ENCODE measurements at places on chromosomes 4 and X.

DNA sequence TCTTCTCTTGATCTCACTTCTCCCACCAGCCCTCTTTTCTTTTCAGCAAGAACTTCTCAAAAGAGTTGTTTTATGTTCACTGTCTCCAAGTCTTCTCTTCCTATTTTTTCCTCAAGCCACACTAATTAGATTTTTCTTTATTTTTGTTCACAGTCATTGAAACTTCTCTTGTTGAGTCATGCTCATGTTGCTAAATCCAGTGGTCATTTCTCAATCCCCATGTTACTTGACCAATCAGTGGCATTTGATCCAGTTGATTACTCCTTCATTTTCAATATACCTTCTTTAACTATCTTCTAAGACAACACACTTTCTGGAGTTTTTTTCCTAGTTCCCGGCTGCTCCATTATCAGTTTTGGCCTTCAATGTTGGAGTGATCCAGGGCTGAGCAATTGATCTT is 103.1 kb upstream of the LSM6 start:
- no peak for DNase-seq

- no peak for DNase-seq
Measured at GRCh38 chr4:52032005-52032404, 6.1 kb downstream of the SGCB start.

DNA sequence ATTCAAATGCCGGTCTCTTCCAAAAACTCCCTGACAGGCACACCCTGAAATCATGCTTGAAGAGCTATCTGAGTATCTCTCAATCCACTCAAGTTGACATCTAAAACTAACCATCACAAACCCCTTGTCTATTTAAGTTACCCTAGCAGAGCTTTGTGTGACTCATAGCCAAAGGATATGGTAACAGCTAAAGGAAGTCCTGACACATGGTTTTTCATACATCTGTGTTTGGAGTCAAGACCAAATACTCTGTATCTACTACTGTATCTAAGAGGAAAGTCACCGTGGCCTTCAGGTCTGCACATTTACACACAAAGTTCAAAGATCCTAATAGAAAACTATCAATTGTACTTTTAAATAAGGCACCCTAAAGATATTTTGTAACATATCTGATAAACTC is 239.6 kb upstream of the VCX start:
- DNase-seq, result no peak

- no peak for DNase-seq
Measured at GRCh38 chrX:7941390-7942042, 14.3 kb upstream of the PNPLA4 start.

DNA sequence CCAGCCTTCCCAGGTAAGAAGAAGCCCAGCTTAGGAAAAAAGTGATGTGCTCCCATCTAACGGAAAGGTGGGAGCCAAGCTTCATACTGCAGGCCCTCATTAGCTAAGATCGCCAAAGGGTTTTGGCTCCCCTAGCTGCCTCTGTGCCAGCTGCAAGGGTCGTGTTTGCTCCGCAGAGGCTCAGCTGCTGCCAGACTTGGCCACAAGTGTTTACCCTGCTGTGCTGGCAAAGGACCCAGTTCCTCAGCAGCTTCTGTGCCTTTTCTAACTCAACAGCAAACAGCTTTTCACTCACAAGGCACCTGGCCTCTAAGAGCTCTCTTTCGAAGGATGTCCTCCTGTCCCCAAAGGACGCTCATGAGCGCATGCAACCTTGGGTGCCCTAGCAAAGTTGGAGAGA is 12.2 kb upstream of the VMA21 start:
- DNase-seq, result no peak

- DNase-seq, result no peak
Measured at GRCh38 chr4:172287117-172287516, 473.9 kb downstream of the GALNTL6 start.

GRCh38 chr4:113700602-113701150 is 60.9 kb downstream of the CAMK2D start:
- DNase-seq, result no peak

DNA sequence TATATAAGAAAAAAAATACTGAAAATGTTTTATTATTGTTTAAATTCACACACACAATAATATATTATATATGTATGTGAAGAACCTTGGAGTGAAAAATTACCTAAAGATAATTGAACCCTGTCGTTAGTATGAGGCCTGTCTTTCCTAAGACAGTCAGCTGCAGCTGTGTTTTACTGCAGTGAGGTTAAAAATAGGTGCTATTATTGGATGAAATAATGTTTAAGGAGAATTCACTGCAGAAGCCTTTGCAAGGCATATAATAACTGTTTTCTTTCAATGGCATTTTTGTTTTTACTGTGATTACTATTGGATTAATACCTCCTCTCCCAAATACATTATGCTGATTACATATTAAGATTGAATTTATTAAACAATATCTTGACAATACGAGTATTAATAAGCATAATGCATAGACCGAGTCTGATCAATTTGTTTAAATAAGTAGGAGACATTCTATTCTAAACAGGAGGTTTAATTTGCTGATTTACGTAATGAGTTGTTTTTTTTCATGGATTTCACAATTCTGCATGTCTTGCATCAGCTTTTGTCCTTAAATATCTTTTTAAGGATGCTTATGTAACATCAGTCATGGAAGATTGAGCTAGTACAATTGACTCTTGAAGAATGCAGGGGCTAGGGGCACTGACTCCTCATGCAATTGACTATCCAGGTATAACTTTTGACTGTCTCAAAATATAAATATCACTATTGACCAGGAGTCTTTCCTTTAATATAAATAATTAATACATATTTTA is 1181.1 kb upstream of the PCDH7 start:
- no peak for DNase-seq

- no peak for DNase-seq
Measured at GRCh38 chr4:38666766-38667084, 2.7 kb downstream of the KLF3 start.

DNA sequence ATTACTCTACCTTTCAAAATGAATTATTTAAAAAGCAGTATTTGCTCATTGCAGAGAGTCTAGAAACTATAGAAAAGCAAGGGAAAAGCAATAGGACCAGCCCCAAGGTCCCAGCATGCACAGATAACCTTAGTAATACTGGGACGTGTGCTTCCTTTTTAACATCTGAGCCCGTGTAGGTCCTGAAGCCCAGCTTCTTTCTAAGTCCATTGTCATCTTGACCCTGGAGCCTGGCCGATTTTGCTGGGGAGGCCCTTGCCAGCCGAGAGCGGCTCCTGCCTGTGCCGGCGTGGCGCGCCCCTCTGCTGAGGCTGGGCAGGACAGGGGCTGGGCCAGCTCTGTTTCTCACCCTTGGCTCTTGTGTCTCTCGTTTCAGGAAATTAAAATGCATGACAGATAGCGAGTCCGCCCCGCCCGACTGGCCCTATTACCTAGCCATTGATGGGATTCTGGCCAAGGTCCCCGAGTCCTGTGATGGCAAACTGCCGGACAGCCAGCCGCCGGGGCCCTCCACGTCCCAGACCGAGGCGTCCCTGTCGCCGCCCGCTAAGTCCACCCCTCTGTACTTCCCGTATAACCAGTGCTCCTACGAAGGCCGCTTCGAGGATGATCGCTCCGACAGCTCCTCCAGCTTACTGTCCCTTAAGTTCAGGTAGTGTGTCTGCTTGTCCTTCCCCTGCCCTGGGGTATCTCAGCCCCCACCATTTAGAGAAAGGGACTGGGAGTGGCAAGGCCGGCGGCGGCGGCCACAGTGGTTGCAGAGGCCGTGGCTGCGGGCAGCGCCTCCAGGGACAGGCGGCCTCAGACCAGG is 4.1 kb downstream of the MSANTD1 start:
- DNase-seq, result no peak

DNA sequence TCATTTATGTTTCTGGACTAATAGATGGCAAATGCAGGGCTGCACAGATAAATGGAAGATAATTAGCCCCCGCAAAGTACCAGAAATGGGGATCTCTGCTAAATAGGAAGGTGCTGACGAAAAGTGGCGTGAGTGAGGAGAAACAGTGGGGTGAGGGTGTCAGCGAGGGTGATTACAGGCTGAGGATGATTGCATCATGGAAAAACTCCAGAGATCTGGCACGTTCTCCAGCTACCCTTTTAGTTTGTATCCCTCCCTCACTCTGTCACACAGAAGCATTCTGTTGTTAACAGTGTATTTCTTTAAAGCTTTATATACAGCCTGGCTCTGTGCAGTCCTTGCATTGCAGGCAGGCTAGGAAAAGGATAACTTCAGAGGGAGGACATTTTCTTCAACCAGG is 309.6 kb upstream of the DDX53 start:
- DNase-seq, result no peak

DNA sequence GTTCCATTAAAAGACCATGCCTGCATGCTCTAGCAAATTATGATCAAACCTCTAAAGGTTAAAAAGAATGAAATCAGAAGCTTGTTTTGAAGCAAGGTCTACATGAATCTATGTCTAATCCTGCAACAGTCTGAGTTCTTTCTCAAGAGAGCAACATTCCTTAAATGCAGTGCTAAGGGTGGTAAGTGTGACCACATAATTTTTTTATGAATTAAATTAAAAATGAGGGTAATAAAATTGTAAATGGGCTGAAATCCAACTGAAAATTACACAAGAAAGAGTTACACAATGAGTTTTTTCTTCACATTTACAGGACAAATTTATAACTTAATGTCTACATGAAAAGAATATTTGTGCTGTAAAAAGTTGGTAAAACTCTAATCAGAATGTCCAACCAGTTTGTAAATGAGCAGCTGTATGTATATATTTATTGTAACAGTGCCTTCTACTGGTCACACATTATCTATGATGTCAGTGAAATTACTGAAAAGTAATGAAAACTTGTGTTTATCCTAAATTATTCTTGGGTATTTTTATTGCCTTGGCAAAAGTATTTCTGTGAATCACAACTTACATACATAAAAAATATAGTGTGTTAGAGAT is 336.3 kb upstream of the PITX2 start:
- DNase-seq, result no peak

- no peak for DNase-seq
Measured at GRCh38 chr4:182826391-182826790, 90.8 kb downstream of the DCTD start.

DNA sequence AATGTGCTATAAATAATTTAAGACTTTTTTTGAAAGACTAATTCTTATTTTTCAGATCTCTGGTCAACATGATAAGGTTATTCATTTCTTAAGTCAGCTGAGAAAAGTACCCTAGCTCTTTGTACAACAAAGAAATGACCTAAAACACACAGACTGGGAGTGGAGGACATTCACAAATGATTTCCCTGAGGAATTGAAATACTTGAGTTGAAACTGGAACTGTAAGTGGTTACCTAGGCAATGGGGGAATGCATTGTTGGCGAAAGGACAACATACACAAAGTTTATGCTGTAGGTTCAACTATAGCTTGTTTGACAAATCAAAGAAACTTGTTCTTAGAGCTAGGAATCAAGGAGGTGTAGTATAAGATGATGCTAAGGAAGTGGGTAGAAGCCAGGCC is 915.5 kb downstream of the FAT4 start:
- DNase-seq, result no peak

GRCh38 chr4:73613130-73613529 is 7.1 kb downstream of the RASSF6 start:
- no peak for DNase-seq

DNA sequence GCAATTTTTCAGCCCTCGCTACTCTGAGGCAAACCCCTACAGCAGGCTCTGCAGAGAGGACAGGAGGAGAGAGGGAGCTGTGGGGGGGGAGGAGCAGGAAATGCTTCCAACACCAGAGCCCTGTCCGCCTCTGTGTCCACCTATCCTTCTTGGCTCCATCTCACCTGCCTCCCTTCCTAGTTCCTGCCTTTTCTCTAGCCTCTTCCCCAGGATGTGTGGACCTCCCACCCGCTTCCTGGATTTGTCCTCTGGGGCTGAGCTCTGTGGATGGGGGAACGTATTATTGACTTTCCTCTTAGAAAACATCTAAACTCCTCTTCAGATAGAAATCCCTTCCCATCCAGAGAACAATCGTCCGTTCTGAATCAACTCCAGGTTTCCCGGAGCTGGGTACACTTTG is 14.4 kb downstream of the ASMT start:
- DNase-seq, result no peak

DNA sequence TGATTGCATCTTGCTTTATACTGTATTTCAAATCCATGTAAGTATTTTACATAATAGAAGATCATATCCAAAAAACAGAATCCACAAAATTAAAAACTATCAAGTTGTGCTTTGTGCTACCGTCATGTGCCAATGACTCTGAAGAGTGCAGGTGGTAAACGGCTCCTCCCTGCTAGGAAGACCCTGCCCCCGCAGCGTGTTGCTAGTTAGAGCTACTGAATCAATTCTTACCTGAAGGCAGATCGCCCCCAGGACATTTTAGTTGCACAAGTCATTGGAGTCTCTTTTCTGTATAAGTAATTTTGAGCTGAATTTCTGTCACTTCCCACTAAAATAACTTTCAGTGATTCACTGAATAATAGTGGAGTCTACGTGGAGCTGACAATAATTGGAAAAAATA is 599.5 kb upstream of the ZFP42 start:
- DNase-seq, result no peak

DNA sequence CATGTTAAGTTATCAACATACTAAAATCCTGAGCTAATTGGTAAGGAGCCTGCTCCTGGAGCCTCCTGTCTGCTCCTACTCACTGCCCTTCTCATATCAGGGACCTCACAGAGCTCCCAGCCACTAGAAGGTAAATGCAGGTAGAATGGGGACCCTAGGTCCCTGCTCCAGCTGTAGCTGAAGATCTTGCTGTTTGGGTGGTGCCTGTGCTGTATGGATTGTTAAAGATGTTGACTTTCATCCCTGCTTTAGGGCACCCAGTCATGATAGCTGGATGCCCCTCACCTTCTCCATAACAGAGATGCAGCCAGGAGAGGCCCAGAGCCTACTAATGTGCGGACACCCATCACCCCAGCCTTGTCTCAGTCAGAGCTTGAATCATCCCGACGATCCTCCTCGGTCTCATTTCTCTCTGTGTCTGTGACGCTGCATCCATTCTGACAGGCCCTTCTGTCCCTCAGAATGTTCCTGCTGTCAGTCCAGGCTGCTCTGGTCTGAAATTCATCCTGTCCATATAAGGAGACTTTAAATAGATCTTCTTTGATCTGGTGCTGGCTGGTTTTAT is 341.7 kb upstream of the GATB start:
- DNase-seq, result no peak

DNA sequence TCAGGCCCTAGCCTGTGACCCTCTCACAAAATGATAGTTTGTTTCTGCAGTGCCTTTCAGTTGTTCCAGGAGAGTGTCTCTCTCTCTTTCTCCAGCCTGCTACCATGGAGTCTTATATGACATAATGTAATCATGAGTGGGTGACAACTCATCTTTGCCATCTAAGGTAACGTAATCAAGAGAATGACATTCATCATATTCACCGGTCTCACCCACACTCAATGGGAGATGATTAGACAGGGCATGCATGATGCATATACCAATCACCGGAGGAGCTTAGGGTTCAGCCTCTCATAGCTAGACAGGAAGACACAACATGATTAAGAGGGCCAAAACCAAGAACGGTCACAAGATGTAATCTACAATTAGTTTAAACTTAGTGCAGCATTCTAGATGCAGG is 97.1 kb upstream of the FAM9B start:
- no peak for DNase-seq

GRCh38 chrX:15761564-15762191 is 23.6 kb downstream of the CA5B start:
- DNase-seq, result no peak
